ENCODE measurements at places on chromosomes 7 and 10.

GRCh38 chr10:48468866-48469511, 135.9 kb downstream of the ARHGAP22 start:
- DNase-seq = no peak

DNA sequence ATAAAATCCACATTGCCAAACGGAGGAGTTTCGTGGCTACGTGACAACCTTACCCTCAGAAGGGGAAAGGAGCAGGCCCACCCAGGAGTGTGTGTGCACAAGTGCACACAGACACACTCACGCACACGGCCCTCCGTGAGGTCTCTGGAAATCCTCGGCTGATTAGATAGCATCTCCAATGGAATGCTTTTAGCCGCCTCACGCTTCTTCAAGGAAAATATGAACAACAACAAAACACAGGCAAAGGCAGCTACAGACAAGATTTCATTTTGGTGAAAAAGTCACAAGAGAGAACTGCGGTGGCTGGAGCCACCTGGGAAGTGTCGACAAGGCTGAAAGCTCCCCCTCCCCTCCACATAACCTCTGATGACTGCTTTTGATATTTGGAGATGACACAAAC, 391.8 kb upstream of the MKI67 start:
- DNase-seq = no peak

DNA sequence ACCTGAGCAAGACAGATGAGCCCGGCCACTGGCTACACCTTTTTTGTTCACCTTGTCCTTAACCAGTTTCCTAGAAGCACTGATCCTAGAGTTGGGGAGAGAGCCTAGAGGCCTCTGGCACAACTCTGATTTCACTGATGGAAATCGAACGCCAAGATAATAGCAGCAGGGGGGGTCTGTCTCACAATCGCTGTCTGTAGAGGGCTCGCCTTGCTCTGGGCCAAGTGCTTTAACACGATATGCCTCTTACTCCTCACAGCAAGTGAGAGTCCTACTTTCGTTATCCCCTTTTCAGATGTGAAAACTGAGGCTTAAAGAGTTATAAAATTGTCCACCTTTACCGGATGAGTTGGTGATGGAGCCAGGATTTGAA, 472 bp downstream of the RASSF4 start:
- no peak for DNase-seq

DNA sequence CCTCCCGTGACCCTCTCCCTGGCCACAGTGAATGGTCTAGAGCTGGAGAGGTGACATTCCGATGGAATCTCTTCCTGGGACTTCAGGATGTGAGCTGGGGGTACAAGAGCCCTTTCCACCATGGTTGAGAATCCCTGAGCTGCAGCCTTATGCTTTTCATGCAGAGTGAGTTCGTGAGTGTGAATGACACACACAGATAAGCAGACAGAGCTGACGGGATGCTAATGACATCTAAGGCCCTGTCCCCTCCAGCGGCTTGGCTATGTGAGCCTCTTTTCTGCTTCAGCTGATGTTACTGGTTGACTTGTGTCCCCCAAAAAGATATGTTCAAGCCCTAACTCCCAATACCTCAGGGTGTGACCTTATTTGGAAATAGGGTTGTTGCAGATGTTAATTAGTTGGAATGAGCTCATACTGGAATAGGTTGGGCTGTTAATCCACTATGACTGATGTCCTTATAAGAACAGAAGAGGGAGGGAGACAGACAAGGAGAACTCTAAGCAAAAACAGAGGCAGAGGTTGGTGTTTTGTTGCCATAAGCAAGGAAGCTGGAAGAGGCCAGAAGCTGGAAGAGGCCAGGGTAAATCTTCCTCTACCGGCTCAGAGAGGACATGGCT, 111.1 kb upstream of the AFAP1L2 start:
- DNase-seq = peak; percentile 43

DNA sequence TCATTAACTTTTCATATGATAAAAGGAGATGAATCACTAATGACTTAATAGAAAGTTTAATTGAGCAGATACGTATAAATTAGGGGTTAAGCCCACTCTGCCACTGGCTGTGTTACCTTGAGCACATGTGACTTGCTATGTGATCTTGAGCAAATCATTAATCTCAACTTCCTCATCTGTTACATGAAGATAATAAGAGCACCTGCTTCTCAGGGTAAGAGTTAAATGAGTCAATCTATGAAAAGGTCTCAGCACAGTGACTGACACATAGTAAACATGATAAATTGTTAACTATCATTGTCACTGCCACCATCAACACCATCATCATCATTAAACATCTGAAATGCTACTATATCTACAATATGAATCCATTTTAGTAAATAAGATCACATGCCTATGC, 110.8 kb downstream of the TPK1 start:
- DNase-seq = no peak

- DNase-seq = no peak
These were observed 100.6 kb downstream of the ICA1 start for GRCh38 chr7:8161364-8161828.

- DNase-seq = no peak
These were observed 27.5 kb upstream of the C10orf53 start for GRCh38 chr10:49651917-49652316.

DNA sequence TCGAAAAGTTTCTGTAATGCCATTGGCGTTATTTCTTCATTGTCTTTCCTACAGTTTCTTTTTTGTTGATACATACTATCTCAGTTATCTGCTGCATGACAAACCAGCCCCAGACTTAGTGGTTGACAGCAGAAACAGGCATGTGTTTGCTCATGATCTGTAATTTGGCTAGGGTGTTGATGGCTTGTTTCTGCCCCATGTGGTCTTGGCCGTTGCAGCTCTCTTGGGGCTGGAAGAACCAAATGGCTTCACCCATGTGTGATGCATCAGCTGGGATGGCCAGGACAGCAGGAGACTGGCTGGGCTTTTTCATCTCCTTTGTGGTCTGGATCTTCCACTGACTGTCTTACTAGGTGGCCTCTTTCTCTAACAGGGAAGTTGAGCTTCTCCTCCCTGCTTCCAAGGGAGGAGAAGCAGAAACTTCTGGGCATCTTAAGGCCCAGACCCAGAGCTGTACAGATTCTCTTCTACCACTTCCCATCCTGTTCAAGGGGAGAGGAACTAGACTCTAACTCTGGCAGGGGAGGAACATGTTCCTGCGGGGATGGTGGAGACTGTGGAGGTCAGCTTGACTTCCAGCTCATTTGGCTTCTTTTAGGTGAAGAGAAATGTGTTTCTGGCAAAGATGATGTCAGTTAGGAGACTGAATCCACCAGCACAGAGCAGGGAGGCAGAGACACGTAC, 89.3 kb downstream of the FANK1 start:
- no peak for DNase-seq

GRCh38 chr10:105706281-105707026, 1065.4 kb downstream of the SORCS3 start:
- DNase-seq = no peak

- no peak for DNase-seq
These were observed 13.6 kb downstream of the IRF5 start for GRCh38 chr7:128951296-128951695.

DNA sequence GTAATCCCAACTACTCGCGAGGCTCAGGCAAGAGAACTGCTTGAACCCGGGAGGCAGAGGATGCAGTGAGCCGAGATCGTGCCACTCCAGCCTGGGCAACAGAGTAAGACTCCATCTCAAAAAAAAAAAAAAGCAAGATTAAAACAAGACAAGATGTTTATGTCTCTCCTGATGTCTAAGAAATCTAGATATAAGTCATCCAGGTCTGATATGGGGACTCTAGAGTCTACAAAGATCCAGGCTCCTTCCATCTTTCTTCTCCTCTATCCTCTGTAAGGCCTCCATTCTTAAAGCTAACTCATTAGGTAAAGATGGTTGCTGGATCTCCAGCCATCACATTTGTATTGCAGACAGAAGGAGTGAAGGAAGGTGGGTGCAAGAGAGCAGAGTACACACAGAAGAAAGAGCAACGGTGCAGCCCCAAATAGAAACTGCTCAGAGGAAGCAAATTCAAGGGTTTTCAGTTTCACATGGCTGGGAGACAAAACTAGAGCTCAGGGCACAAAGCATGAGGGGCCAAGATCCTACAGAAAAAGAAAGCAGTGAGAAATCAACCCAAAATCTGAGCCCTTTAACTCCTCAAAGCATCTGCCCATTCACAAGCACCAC, 57.6 kb downstream of the USP6NL start:
- DNase-seq = no peak

- no peak for DNase-seq
These were observed 325.4 kb upstream of the NPVF start for GRCh38 chr7:25553580-25554291.
